ENCODE measurements at places on chromosomes 12 and 14.

- DNase-seq, result no peak
These were observed 63.3 kb downstream of the RIC8B start for GRCh38 chr12:106837782-106838181.

GRCh38 chr12:49296034-49296835, 1.3 kb downstream of the PRPH start:
- DNase-seq, result no peak

GRCh38 chr14:70788898-70789297, 20.4 kb downstream of the MAP3K9 start:
- no peak for DNase-seq

DNA sequence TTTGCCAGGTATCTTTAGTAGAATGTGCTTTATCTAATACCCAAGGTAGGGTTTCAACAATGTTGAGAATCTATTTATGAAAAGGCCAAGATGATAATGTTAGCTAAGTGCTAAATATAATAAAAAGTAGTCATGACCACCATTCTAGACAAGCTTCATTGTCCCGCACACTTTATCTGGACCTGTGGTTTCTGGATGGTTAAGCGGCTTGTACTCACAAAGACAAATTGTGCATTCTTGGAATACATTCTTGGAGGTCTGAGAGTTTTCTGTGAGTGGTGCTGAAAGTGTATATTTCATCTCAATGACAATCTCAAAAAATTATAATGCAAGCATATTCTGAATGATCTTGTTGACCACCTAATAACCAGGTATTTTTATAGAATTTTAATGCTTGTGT, 646.9 kb downstream of the DIO2 start:
- no peak for DNase-seq

GRCh38 chr14:57501039-57501557, 7.4 kb upstream of the CCDC198 start:
- no peak for DNase-seq

DNA sequence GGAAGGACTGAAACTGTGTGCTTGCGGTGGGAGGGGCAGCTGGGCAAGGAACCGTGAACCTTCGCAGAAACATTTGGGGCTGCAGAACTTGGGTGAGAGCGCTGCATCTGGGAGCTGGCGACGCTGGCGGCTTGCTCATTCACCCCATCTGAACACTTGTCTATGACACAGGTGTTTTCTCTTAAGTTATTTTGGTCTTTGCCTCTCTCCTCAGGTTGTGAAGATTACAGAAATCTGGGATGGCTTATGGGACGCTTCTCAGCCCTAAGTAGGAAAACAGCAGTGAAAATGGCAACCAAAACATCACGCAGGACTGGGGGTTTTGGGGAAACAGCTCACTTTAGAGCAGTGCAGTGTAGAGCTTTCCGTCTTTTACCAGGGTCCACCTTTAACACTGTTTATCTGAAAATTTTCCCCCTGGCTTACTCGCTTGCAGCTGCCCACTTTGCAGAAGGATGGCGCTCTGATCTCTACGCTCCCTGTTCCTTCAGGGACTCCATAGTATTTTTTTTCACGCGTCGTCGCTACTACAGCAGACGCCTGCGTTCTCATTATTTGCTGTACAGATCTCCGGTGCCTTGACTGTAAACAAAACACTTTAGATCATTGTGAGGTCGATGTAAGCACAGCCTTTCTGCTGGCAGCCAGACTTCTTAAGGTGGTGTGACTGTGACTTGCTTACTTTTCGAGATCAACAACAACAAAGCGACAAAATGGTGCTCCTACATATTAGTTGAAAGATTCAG, 2.7 kb upstream of the CDKN1B start:
- no peak for DNase-seq

DNA sequence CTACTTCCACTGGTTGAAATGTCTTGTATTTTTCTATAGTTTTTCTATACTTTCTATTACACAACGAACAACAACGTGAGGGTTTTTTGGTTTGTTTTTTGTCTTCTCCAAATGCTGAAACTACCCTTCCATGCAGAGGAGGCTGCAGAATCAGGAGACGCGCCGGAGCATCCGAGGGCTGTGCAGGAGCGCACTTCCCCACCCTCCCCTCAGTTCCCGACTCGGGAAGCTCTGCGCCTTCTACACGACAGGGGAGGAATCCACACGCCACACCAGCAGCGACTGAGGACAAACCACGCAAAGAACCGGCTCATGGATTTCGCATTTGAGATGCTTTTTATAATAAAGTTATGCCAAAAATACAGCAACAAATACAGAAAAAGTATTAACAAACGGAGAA, 30.9 kb downstream of the SLC15A4 start:
- DNase-seq, result no peak

DNA sequence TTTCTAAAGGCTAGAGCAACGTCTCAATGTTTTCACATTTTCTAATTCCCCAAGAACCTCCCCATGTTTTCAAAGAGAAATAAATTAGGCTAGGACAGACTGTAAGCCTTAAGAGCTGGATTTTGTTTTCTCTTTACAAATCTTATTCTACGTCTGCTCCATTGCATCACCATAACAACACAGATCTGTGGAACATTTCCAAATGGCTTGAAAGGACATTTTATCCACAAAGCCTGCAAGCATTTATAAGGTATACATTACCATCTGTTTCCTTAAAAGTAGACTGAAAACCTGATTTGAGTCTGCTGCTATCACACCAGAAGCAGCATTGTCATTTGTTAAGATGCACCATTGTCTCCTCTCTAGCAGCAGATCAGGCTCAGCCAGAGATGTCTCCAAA, 115.3 kb upstream of the PLEKHA5 start:
- DNase-seq, result no peak

DNA sequence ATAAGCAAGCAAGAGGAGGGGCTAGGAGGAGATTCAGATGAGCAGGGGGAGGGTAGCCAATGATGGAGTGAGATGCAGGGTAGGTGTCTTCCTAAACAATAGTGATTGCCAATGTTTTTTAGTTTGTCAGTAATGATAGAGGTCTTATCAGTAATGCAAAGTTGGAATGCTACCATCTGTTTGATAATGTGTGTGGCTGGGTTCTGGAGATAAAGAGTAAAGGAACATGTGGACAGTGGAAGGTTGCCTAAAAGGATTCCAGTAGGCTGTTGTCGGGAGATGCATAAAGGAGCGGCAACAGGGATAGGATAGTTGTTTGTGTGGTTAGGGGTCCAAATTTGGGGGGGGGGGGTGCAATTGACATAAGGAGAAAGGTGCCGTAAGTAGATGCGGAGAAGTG, 52.5 kb downstream of the TESPA1 start:
- DNase-seq, result no peak

DNA sequence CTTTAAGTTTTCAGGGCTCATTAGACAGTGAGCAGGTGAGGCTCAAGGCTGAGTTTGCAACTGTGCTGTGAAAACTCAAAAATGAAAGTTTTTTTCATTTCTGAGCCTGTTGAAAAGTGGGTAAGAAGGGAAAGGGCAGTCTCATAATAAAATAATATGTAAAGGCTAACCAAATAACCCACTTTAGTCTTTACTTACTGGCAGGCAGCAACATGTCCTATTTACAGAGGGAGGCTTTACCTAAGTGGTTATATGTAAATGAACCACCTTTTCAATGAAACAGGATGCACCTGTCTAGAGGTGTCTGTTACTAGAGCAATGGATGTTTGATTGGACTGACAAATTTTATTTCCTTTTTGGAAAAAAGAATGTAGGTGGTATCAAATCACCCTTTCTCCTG, 158.0 kb downstream of the ETV6 start:
- DNase-seq, result no peak

DNA sequence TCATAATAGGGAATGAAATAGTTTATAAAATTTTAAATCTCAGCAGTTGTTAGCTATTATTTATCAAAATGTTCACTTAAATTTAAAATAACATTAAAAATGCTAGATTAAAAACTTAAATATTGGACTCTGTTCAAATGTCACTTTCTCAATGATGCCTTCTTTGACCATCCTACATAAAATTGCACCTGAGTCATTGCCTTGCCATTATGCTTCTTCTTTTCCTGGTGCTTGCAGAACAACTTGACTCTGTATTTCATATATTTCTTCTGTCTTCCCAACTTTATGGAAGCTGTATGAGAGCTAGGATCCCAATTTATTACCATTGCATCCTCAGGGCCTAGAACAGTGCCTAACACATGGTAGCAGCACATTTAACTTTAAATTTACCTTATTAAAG, 37.3 kb upstream of the CPM start:
- DNase-seq, result no peak

DNA sequence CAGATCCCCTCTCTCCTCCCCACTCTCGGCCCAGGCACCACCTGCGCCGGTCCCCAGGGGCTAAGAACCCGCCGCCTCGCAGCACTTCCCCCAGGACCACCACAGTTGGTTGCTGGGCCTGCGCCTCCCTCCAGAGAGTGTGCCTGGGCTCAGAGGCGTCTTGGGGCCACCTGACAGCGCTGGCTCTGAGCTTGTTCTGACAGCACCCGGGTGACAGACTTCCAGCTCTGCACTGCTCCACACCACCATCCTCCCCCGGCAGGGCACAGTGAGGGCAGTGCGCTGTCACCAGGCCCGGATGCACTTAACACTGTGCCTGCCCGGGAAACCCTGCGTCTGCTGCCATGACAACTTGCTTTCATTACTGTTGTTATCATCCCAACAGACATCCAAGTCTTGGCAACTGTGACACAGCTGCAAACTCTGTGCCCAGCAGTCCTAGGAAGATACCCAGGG, 6.6 kb downstream of the BRF1 start:
- DNase-seq, result no peak

GRCh38 chr12:75977952-75978671, 53.5 kb downstream of the PHLDA1 start:
- no peak for DNase-seq

- DNase-seq, result no peak
These were observed 68.9 kb downstream of the NCOR2 start for GRCh38 chr12:124498275-124499189.

DNA sequence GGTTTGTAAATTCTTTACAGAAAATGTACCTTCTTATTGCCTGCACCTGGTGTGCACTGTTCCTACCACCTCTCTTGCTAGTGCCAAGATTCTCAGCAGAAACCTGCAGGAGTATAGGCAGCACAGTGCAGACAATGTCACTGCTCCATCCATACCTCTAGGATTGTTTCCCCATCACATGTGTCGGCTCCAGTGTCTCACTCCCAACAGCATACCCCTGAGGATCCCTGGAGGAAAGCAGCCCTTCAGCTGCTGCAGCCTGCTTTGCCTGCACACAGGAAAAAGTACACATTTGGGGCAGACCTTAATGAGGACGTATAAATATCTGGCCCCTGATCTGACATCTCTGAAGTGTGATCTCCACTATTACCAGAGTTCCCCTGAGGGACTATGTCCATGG, 235.5 kb downstream of the MDGA2 start:
- no peak for DNase-seq
